ENCODE measurements at places on chromosomes 13 and 19.

GRCh38 chr19:36151144-36152018 is 866 bp downstream of the COX7A1 start:
- no peak for DNase-seq

DNA sequence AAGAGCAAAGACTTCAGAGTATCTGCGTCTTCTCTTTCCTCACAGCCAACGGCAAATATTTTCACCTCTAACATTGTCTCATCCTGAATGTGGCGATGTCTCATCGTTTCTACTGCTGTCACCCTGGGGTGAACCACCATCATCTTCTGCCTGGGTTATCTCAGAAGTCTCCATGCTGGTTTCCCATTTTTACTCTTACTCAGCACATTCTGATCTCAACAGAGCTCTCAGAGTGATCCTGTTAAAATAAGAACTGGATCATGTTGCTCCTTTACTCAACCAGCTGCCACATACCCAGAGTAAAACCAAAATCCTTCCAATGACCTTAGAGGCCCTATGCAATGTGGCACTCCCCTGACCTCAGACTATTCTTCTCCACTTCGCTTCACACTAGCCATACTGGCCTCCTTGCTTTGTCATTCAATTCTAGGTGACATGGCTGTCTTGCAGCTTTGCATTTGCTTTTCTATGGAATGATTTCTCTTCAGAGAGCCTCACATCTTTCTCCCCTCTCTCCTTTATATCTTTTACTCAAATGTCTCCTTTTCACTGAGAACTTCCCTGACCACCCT is 7.8 kb upstream of the OLFM4 start:
- DNase-seq, result no peak

DNA sequence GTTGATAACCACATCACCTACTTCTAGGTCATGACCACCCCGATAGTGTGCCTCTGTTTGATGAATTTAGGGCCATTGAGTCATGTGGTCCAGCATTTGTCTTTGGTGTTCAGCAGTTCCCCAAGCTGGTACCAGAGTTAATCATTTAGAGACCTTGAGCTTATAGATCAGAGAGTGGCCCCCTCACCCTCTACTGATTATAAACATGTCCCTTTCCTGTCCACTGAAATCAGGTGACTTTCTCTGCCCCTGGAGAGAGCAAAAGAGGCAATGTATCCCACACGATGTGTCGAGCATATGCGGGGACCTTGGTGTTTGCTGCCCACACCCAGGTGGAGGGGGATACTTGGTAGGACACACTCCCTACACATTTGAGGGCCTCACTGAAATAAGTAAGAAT is 46.3 kb downstream of the C13orf42 start:
- no peak for DNase-seq

GRCh38 chr19:34254698-34255432 is 511 bp downstream of the GARRE1 start:
- peak; percentile 60 for DNase-seq

DNA sequence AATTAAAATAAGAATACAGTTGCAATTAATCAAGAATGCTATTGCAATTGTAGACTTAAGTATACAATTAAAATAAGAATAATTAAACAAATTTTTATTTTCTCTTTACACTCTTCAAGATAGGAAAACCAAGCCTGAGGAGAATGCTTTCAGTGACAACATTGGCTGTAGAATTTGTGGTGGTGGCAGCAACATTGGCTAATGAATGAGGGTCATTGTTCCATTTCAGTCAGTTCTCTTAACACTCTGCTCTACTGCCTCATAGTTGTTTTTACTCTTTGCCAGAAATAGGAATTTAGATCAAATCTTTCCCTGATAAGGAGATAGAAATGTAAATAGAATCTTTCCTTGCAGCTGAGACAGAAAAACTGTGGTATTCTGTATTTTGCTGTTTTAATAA is 391.6 kb downstream of the PCDH20 start:
- no peak for DNase-seq

DNA sequence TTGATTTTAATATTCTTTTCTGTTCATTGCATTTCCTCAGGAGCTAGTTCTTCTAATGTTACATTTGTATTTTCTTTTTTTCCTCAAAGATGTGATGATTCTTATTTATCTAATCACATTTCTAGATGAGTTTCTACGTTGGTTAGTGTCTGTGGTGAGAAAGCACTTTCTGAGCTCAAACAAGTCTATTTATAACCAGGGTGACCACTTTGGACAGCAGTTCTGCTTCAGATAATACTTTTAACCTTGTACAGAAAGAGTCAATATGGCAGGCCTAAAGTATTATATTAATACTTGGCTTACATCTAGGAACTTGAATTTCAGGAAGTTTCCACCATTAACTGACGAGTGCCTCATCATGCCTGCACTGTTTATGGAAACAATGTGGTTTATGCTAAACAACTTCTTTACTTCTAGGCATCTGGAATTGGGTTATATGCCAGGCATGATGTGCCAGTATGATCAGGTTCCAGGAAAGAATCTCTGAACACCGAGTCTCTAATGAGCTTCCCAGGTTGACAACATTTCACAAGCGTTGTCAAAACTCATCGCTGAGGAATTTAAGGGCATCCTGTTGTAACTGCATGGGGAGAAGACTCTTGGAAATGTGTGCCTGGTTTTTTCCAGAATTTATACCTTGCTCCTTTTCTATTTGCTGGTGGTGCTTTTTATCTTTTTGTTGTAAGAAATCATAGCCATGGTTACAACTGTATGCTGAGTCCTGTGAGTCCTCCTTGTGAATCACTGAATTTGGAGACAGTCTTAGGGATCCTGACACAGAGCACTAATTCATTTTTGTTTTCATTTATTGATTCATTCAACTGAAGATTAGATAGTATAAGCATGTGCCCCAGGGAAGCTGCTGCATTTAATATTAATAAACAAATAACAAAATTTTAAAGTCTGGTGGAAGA is 344.4 kb upstream of the PCDH9 start:
- no peak for DNase-seq

DNA sequence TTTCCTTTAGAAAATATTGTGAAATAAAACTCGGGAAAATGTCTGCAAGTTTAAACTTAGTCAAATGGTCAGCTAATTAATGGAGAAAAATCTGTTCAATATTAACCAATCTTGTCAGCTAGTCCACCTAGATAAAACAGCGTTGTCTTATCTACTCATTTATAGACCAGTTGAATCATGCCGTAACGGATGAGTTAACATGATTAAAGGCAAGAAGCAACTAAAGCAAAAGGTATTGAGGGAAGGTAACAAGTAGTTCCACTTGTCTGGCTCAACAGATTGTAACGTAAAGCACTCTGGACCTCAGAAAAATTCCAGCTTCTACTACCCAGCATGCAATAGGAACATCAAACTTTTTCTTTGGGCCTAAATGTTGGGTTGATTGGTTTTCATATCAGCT is 958.2 kb downstream of the DIAPH3 start:
- no peak for DNase-seq

DNA sequence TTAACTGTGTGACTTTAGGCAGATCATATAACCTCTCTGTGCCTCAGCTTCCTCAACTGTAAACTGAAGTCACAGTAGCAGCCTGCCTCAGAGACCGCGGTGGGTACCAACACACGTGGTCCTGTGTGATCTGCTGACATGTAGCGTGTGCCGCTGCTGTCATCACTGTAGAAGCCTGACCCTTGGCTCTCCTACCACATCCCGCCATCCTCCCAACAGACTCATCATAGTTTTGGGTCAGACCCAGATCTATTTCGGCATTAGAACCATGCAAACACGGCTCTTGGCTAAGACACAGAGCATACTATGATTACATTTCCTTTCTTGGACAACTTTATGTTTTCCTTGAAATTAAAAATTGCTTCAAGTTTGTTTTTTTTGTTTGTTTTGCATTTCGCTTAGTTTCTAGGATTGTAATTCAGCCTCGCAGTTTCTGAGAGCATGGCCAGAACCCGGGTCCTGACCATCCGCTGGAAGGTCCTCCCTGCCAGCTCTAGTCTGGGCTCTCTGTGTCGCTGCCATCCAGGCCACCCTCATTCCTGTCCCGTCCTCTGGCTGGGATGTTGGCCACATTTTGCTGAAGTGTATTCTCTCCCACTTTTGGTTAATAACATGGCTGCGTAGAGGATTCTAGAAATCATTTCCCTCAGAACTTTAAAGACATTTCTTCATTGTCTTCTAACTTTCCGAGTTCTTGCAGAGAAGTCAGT is 53.0 kb downstream of the GGACT start:
- DNase-seq, result no peak

DNA sequence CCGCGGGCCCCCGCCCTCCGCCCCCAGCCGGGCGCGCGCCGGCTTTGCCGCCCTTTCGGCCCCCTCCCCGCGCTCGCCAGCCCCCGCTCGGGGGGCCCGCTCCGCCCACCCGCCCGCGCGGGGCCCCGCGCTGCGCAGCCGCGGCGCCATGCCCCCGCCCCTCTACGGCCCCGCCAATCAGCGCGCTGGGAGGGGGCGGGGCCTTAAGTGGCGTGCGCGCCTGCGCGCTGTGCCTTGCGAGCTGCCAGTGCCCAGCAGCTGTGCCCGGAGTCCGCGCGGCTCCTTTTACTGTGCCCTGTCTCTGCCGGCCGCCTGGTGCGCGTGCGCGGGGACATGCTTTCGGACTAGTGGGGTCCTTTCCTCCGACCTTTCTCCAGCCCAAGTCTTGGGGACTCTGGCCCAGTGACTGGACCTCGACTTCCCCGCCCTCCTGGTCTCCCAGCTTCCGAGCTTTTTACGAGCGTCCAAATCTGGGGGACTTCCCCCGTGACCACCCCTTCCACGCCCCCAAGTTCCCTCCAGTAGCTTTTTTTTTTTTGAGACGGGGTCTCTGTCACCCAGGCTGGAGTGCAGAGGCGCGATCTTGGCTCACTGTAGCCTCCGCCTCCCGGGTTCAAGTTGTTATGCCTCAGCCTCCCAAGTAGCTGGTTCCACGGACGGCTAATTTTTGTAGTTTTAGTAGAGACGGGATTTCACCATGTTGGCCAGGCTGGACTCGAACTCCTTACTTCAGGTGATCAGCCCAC is at the start of gene MBD3:
Gene MBD3 (minus strand): TSS at position 111 of the 746 bp plus-strand sequence. CDS start 234 bp downstream, outside the sequence.
- DNase-seq, result peak; percentile 97

DNA sequence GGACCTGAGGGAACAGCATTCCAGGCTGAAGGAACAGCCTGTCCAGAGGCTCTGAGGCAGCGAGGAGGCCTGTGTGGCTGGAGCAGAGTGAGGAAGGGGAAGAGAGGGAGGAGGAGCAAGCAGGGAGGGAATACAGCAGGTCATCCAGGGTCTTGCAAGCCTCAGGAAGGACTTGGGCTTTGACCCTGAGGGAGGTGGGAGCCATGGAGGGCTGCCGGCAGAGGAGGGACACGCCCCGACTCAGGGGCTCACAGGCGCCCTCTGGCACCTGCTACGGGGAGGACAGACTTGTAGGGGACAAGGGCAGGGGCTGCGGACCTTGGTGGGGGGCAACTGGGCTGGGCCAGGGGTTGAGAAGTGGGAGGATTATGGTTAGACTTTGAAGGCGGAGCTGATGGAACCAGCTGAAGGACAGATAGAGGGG is 4.7 kb downstream of the TINCR start:
- no peak for DNase-seq

DNA sequence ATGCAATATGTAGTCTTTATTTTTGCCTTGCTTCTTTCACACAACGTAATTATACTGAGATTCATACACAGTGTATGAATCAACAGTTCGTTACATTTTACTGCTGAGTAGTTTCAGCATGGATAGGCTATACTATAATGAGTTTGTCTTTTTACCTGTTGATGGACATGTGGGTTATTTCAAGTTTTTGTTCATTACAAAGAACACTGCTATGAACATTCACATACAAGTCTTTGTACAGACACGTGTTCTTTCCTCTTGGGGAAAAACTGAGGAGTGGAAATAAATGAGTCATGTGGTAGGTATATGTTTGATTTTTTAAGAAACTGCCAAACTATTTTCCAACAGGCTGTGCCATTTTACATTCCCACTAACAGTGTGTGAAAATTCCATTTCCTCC is 35.1 kb downstream of the ENOX1 start:
- no peak for DNase-seq

DNA sequence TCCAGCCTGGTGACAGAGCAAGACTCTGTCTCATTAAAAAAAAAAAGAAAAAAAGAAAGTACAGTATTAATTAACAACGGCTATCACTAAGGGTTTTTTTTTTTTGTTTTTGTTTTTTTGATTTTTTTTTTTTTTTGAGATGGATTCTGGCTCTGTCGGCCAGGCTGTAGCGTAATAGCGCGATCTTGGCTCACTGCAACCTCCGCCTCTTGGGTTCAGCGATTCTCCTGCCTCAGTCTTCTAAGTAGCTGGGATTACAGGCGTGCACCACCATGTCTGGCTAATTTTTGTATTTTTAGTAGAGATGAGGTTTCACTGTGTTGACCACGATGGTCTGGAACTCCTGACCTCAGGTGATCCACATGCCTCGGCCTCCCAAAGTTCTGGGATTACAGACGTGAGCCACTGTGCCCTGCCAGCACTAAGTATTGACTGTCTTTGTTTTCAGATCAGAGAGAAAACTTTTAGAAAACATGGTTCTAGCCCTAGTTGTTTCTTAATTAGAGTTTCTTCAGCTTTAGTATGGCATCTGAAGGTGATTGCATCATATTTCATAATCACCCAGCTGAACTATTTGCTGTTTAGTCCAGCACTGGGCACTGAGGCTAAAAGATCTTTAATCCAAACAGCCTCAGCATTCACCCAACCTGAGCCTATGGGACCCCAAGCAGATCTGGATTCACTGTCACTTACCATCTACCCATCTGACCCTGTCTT is 2.7 kb upstream of the GATAD2A start:
- DNase-seq, result no peak

GRCh38 chr19:35545855-35546381 is 492 bp downstream of the TMEM147 start:
- peak; percentile 53 for DNase-seq

GRCh38 chr13:75415171-75415570 is 66.8 kb downstream of the TBC1D4 start:
- no peak for DNase-seq

GRCh38 chr13:51426982-51427381 is 25.9 kb downstream of the INTS6 start:
- no peak for DNase-seq

GRCh38 chr19:28542394-28543243 is 670.3 kb downstream of the UQCRFS1 start:
- DNase-seq, result no peak

DNA sequence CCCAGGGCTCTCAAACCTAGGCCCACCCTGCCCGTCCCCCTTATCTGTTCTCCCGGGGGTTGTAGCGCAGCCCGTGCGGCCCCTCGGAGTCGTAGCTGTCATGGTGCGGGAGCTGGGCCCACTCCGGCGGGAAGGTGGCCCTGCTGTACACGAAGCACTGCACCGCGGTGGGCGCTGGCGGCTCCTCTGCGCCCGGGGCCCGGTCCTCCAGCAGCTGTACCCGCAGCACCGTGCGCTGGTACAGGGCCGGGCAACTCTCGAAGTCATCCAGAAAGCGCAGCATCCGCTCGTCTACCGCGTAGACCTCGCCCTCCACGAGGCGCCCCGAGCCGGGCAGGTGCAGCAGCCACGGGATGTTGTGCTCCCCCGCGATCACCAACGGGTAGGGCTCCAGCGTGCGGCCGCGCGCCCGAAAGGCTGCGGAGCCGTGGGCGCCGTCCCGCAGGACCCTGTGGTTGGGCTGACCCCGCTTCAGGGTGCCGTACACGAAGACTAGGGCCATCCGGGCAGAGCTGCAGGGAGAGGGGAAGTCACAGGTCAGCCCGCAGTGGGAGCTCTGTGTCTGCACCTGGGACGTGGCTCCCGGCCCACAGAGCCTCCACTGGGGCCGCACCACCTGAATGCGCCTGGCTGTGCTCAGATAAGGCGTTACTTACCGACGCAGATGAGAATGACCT is 56.4 kb downstream of the GGACT start:
- peak; percentile 71 for DNase-seq
